CD4-positive, alpha-beta T cell (primary cell): ENCODE measurements at places on chromosomes 5 and 9. TPM values are rescaled to one million over a fixed set of nuclear protein-coding genes. Genes with fewer than 3 reads are reported as not detected.

GRCh38 chr5:151312756-151313324 lies 9.3 kb upstream of the SLC36A3 start:
- no peak for DNase-seq

DNA sequence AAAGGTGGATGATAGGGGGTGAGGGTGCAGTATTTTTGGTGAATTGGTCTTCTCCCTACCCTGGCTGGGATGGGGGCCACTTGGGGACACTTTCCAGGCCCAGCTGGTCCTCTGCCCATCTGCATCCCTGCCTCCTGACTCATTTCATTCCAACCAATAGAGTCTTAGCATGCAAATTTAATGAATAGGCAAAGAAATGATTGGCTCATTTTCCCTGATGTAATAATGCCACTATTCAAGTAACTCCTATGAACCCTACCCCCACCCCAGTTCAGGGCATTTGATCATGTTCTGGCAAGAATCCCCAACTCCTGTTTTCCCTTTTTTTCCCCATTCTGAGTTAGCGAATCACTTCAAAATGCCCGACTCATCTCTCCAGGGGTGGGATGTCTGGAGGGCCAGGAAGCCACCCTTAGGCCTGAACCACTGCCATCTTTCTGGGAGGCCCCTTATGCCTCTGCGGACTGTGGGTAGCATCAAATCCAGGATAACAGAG lies 56.7 kb downstream of the PCDH1 start:
- DNase-seq, result no peak

DNA sequence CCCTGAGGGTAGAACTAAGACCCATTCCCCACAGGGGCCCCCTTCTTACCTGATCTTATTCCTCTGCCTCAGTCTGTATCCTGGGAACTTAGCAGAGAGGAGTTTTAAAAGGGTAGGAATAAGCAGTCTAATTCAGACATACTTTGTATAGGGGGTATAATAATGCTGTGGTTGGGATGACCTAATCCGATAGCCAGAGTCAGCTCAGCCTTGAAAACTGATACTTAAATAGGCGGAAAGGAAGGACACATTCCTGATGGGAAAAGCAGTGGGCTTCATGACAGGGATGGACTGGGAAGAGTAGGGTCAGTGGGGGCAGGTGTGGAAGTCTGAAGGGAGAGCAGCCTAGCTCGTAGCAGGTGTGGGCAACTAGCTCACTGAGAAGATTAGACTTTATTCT lies 52.2 kb upstream of the TESK1 start:
- no peak for DNase-seq

DNA sequence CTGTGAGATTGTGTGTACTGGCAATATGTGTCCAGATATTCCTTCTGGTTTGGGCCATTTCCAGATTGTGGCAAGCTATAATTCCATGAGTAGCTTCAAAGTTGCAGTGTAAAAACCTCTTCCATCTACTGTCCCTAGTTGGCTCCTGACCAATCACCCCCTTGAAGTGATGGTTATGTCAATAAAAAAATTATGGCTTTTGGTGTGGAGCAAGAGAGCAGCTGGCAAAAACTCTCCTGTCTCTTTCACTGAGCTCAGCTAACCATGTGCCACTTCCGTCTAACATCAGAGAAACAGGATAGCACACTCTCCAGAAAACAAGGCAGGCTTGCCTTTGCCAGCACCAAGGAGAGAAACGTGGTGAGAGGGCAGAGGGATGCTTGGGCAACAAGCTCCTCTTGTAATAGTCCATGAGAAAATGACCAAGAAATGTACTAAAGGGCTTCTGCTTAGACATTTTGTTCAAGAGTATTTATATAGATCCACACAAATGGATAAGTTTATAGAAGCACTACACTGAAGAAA lies 914.4 kb upstream of the SEMA6A start:
- no peak for DNase-seq

DNA sequence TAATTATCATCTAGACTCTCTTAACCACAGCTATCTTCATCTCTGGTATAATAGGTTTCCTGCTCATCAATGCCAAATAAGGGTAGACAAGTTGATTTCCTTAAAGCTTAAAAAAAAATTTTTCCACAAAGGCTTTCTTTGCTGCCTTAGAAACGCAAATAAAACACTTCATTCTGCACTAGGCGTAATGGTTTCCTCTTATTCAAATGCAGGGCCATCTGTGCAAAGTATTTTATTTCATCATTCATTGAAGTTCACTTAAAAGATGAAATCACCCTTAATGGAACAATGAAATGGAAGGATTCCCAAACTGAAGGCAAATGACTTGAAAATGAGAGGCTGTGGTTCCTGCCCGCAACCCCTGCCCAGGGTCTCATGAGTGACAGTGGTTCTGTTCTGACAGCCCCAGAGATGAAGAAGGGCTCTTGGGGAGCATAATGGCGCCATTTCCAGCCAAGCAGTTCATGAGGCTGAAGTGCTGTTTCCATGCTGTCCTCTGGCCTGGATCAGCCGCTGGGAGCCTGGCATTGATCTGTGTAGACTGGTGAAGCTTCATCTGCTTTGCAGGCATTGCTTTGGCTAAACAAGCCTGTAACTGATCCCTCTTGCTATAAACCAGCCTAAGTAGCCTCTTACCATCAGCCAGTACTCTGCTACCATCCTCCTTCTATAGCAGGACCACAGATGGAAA lies 276.9 kb upstream of the WWC1 start:
- DNase-seq, result no peak

DNA sequence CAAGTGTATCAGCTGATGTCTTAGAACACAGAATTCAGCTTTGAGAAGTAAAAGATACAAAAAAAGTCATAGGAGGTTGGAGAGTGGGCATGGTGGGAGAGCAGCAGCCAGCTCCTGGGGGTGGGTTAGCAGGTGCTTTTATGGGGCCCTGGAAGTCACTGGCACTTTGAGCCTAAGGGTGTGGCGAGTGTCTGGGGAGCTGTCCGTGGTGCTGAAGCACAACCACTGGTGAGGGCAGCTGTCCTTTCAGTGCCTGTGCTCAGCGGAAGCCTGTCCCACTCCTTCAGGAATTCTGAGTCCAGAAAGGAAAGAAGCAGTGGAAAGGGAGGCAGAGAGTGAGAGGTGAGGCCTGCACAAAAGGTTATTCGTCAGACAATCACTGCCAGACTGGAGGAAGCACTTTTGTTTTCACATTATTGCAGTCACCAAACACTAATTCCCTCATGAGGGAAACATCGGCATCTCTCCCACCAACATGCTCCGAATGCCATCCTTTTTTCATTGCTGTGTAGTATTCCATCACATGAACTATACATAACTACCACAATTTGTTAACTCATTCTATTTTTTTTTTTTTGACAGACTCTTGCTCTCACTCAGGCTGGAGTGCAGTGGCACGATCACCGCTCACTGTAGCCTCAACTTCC lies 59.4 kb upstream of the RAPGEF1 start:
- peak; percentile 26 for DNase-seq

GRCh38 chr9:127140842-127141675 lies 18.6 kb upstream of the ANGPTL2 start:
- DNase-seq, result no peak

GRCh38 chr9:134167530-134167931 lies 3.2 kb upstream of the RNU6ATAC start:
- no peak for DNase-seq

DNA sequence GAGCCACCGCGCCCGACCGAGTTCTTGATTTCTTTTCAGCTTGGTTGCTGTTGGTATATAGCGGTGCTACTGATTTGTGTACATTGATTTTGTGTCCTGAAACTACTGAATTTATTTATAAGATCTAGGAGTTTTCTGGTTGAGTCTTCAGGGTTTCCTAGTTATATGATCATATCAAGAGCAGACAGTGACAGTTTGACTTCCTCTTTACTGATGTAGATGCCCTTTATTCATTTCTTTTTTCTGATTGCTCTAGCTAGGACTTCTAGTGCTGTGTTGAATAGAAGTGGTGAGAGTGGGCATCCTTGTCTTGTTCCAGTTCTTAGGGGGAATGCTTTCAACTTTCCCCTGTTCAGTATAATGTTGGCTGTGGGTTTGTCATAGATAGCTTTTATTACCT lies 17.4 kb upstream of the LRRC19 start:
- no peak for DNase-seq

DNA sequence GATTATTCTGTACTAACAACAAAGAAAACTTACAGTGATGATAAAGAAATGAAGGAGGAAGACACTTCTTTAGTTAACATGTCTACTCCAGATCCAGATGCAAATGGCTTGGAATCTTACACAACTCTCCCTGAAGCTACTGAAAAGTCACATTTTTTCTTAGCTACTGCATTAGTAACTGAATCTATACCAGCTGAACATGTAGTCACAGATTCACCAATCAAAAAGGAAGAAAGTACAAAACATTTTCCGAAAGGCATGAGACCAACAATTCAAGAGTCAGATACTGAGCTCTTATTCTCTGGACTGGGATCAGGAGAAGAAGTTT lies 67.9 kb downstream of the VCAN start:
- DNase-seq, result no peak

SPACA9 gene
- 0.92 TPM for total RNA-seq
